ENCODE measurements at places on chromosomes 7 and 10.

GRCh38 chr10:34319197-34319846 lies 495.8 kb downstream of the PARD3 start:
- DNase-seq = no peak

- DNase-seq = no peak
Observed at GRCh38 chr7:2480070-2480408, 3.8 kb upstream of the GRIFIN start.

DNA sequence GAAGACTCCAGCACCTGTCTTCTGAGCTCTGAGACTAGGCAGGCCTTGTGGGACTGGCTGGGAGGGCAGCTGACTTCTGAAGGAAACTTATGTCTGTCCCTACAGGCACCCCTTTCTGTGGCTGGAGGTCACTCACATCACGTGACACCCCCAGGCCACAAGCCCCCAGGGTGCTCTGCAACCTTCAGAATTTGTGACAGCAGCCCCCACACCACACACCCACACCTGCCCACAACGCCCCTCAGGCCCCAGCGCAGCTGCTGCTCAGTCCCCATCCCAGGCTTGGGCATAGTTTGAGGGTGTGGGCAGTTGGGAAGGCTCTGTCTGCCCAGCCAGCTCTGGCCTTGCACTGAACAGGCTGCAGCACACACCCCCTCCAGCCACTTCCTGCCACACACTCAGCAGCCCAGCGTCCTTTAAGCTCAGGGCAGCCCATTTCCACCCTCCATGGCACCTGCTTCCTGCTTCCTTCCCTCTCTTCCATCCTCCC lies 80.0 kb upstream of the UNC5B start:
- no peak for DNase-seq

DNA sequence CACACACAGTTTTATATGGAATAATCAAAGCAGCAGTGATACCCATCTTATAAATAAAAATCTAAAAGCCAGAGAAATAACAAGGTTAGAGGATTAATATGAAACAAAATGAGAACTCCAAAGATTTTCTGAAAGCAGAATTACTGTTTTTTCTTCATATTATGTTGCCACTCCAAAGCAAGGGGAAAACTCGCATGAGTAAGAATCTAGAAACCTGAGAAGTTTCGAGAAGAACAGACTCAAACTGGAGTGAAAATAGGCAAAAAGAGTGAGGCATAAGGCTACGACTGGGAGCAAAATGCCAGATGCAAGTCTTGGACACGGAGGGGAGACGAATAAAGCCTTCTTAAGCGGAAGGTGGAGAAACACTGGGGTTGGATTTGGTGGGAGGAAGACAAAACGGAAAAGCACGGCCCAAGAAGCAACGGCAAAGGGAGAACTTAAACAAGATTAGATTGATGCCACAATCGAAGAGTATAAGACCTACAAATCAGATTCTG lies 923 bp downstream of the TNPO3 start:
- no peak for DNase-seq

GRCh38 chr7:77461246-77461645 lies 45.1 kb upstream of the GSAP start:
- DNase-seq = no peak

- no peak for DNase-seq
Observed at GRCh38 chr10:100291356-100291755, 4.9 kb upstream of the BLOC1S2 start.

- DNase-seq = no peak
Observed at GRCh38 chr10:69446229-69446628, 5.0 kb upstream of the TSPAN15 start.

- no peak for DNase-seq
Observed at GRCh38 chr10:103241262-103242011, 4.2 kb upstream of the RPEL1 start.

DNA sequence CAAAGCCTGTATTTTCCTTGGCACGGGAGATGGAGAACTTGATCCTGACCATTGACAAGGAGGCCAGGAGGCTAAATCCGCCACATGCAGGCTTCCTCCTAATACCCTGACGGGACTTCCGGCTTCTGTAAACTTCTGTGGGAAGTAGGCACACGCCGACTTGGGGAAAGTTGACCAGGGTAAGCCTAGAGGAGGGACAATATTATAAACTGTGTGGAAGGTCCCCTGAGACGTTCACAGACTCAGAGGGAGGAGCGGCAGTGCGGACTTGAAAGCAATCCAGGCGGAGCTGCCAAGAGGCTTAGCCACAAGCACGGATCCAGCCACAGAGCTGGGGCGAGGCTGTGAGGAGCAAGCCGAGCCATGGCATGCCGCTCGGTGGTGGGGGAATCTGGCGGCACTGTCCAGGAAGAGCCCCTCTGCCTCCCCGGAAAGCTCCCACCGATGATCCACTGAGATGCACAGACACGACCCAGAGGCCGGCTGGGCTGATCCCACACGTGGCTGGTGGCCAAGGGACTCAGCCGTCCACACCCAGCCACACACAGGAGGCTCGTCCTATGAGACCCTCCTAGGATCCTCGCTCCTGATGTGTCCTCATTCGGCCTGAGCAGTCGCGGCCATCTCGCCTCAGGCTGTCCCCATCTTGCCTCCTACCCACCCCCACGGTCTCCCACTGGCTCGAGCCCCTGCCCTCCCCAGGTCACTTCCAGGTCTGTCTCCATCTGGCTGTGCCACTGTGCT lies 40.0 kb upstream of the INSIG1 start:
- DNase-seq = no peak

GRCh38 chr7:79820387-79820786 lies 314.2 kb upstream of the GNAI1 start:
- DNase-seq = peak; percentile 81

- DNase-seq = no peak
Observed at GRCh38 chr10:99827936-99828335, 45.5 kb downstream of the ABCC2 start.

GRCh38 chr10:29895456-29895855 lies 163.9 kb downstream of the JCAD start:
- no peak for DNase-seq

DNA sequence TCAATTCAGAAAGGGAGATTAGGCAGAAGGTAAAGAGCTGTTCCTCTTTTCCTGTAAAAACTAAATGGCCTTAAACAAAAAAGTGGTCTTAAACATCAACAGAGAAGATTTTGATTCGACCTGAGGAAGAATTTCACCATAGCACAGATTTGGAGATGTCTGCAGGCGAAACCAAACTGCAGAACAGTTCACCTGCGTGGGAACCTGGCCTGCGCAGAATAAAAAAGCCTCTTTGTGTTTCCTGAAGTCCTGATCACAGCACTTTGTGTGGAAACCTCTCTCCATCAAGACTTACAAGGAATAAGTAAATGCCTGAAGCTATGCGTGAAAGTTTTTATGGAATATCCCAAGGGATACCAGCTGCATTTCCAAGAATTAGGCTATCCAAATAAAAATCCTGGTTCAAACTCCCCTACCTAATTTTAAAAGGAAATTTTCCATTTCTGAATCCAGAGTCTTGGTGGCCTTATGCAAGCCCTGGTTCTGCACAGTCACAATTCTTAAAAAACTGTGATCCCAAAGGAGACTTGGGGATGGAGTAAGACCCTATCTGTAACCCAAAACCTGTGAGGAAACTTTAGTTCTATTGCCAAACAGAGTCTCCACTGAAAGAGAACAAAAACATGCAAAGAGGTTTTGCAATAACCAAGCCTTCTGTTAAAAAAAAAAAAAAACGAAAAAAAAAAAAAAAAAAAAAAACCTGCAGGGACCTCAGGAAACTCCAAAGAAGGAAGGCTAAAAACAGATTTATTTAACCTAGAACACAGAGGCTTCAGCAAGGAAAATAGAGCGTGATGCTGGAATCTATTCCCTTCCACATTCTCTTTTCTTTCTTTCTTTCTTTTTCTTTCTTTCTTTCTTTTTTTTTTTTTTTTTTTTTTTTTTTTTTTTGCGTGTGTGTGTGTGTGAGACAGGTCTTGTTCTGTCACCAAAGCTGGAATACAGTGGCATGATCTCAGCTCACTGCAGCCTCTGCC lies 10.4 kb downstream of the CALML3 start:
- DNase-seq = no peak

- DNase-seq = no peak
Observed at GRCh38 chr7:97801108-97801507, 69.2 kb downstream of the TAC1 start.

GRCh38 chr10:88491314-88491713 lies 91.8 kb downstream of the RNLS start:
- no peak for DNase-seq

DNA sequence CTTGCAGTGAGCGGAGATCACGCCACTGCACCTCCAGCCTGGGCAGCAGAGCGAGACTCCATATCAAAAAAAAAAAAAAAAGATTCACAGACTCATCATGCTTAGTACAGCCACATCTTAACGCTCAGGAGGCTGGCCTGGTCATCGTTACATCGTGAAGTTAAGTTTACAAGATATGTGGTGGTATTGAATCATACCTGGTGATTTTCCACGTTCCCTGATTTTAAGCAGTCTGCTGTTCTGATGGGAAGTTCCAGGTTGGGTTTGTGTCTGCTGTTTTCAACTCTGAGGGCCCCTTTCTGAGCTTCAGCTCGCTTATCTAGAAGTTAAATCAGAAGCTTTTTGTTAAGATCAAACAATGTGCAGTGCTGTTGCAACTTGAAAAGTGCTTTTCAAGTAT lies 6.9 kb downstream of the PPP2R2D start:
- DNase-seq = no peak

- no peak for DNase-seq
Observed at GRCh38 chr7:87779806-87780205, 96.4 kb downstream of the SLC25A40 start.

DNA sequence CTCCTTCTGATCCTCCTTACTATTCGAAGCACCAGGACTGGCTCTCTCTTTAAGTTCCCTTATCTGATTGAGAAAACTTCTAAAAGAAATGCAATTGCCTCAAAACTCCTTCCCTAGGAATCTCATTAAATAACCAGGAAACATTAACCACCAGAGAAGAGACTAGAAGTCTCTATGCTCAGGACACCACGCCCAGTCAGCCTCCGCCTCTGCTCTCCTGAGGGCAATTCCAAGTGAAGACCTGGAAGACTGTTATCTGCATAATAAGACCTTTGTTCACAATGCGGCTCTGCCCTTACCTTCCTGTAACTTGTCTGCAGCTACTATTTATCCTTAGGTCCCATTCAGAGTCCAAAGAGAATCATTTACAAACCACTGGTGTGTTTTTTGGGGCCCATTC lies 78.8 kb downstream of the ELMO1 start:
- DNase-seq = no peak

DNA sequence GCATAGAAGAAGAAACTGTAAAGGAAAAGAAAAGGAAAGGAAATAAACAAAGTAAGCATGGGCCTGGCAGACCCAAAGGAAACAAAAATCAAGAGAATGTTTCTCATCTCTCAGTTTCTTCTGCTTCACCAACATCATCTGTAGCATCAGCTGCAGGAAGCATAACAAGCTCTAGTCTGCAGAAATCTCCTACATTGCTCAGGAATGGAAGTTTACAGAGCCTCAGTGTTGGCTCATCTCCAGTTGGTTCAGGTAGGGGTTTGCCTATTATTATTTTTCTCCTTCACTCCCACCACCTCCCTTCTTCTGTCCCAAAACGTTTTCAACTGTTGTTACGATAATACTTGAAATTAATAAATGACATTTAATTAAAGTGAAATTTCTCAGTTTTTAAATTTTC lies 139.6 kb downstream of the MLLT10 start:
- no peak for DNase-seq

- DNase-seq = no peak
Observed at GRCh38 chr10:70540789-70541360, 61.7 kb downstream of the PRF1 start.

DNA sequence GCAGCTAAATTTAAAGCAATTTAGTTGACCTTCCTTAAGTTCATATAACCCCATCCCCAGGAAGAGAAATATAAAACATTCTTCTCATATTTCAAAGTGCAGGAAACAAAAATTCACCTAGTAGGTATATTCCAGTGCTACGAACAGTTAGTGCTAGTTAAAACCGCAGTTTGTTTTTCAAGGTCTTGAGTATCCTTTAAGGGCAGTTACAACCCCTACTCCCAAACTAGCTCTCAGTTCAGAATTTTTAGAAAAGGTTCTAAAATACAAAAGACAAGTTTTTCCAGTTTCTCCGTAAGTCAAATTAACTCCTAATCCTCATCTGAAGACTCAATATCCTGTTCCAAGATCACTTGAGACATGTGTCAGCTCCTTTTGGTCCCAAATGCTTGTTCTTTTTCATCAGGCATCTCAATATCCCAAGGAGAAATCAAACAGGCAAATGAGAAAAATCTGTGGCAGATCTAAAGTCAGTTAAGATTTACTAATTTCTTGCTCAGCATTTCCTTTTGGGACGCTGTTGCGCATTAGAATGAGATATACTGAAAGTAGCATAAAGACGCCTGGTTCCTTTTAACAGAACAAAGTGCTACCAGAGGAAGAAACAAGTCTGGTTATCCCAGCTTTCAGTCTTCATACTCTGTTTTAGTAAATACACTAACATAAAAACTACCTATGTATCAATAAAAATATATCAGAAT lies 51.8 kb downstream of the ARHGAP12 start:
- no peak for DNase-seq

All from caudate nucleus (tissue), 63 donors.